ENCODE measurements at places on chromosomes 13 and 19. TPM values are rescaled to one million over a fixed set of nuclear protein-coding genes. Genes with fewer than 3 reads are reported as not detected.

Gene ZNF208
- 7.3 TPM for total RNA-seq

Gene GJB2
- 5.3 TPM for total RNA-seq

Gene KRTDAP
- total RNA-seq: not detected

Gene ZNF528
- total RNA-seq: 48.1 TPM

Gene C19orf38
- 0.82 TPM for total RNA-seq

Gene ITGBL1
- 2.0 TPM for total RNA-seq

Gene OR7G3
- total RNA-seq: not detected

Gene OR7A5
- not detected for total RNA-seq

Gene ATP11A
- 6.9 TPM for total RNA-seq

Gene GPR42
- total RNA-seq: not detected

Gene C13orf46
- under 0.01 TPM for total RNA-seq

Gene KIR2DL4
- not detected for total RNA-seq

Gene WIZ
- 10.6 TPM for total RNA-seq

All from frontal cortex (tissue), 4 donors.